ENCODE measurements at places on chromosomes 11 and 22.

- DNase-seq: no peak
Observed at GRCh38 chr11:18706330-18707243, 8.0 kb downstream of the TMEM86A start.

DNA sequence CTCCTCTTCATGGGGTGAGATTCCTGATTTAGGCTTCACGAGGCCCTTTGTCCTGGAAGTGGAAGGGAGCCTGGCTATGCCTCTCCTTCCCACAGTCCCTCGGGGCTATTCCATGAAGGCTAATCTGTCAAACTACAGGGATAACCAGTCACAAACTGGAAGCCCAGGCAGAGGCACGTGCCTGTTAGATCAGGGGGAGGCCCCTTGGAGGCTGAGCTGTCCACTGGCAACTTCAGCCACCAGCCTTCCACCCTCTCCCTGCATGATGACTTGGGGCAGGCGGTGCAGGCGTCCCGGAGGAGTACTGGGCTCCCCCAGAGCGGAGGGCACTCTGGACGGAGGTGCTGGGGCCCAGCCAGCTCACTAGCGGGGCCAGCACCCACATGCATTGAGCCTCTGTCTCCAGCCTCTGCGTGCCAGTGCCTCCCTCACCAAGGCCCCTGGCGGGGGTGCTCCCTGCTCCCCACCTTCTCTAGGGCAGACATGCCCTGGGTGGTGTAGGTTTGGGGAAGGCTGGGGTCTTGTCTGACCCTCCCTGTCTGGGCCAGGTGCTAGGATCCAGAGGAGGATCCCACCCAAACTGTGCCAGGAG, 42.9 kb downstream of the WNT11 start:
- DNase-seq: no peak

GRCh38 chr22:36985211-36985889, 33.9 kb downstream of the TST start:
- no peak for DNase-seq

DNA sequence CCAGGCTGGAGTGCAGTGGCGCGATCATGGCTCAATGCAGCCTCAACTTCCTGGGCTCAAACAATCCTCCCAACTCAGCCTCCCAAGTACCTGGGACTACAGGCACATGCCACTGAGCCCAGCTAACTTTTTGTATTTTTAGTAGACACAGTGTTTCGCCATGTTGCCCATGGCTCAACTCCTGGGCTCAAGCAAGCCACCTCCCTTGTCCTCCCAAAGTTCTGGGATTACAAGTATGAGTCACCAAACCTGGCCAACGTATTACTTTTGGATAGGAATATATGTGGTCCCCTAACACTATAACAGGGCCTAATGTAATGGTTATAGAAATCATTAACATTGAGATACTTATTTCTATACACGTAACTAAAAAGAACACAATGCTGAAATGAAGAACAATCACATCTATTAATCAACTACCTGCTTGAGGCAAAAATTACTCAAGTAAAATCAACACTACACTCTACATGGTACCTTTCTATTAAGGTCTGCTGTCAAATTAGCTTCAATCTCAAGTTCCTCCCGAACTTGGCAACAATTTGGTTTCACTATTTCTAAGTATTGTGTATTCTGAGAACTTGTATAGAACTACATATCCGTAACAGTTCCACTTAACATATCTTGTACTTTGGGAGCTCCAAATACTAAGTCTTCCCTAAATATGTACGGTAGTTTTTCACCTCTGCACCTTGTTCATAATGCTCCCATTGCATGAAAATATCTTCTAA, 124.9 kb downstream of the FCHSD2 start:
- no peak for DNase-seq

GRCh38 chr11:122995526-122995925, 13.9 kb upstream of the BSX start:
- DNase-seq: no peak

DNA sequence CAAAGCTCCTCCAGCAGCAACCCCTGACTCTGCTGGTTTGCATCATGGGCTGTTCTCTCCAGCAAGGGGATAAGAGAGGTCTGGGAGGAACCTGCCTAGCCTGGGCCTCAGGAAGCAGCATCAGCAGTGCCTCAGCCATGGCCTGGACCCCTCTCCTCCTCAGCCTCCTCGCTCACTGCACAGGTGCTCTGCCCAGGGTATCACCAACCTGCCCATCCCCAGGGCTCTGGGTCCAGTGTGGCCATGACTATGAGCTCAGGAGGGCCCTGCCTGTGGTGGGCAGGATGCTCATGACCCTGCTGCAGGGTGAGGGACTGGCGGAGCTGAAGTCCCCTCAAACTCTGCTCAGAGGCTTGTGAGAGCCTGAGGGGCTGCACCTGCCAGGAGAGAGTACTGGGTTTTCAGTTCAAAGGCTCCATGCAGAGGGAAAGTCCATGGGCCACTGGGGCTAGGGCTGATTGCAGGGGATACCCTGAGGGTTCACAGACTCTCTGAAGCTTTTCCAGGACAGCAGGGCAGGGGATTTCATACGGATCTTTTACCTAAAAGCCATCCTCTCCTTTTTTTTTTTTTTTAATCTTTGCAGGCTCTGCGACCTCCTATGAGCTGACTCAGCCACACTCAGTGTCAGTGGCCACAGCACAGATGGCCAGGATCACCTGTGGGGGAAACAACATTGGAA, 115.8 kb upstream of the IGLL5 start:
- no peak for DNase-seq

DNA sequence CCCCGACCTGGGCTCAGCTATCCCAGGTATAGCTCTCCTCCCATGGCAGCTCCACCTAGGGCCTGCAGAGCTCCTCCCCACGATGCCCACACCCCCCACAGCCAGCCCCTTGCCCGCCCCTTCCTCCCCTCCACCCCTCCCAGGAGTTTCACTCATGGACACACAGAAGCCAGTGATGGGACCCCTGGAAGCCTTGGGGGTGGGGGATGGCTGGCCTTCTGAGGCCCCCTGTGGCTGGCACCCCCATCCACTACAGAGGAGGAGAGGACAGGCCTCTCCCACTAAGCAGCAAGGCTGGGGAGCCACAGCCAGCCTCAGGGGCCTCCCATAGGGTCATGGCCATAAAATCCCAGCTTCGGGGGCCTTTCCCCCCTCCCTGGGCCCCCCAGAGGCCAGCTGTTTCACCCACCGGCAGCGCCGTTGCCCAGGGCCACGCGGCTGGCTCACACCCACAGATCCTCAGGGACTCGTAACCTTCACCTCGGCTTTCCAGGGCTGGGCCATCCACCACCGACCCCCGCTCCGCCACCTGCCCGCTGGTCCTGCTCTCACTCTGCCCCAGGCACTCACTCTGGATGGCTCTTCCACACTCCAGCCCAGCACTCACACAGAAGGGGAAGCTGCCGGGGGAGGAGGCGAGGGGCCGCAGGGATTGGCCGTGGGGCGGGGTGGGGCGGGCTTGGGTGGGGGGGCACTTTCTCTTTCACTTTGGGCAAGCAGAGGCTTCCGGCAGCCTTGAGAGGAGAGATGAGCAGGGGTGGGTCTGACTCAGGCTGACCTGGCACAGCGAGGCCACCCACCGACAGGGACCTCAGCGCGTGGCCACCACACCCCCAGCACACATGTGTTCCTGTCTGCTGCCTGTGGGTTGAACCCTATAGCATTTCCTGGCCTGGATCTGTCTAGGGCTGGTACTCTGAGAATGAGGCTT, 2.2 kb downstream of the SLC25A22 start:
- DNase-seq: peak; percentile 58

DNA sequence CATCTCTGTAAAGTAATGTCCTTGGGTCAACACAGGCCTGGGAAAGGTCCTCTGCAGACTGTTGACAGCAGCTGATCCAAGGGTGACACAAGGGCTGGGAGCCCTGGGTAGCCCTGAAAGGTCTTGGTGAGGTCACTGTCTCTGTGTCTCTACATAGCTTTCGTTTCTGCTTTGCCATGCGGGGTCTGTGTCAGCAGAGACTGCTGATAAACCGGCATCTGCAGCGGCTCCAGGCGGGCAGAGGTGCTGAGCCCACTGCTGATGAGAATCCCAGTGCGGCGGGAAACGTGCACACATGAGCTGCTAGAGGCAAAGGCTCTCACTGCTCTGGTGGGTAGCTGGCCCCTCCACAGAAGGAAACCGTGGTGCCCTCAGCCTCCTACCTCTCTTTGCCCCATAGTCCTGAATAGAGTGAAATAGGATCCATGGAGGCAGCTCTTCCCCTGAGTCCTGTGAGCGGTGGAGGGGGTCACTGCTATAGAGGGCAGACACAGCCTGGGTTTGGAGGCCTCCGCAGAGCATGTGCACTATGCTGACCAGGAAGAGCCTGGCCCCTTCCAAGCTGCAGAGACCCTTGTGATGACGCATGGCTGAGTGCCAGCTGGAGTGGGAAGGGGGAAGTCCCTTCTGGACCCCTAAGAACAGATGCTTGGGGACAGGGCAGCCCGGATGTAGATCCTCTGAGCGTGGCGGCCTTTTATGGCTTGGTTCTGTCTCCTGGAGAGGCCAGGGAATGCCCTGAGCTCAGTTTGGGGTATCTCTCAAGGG, 17.8 kb upstream of the ST3GAL4 start:
- no peak for DNase-seq

GRCh38 chr11:68773521-68774193, 22.3 kb upstream of the TESMIN start:
- no peak for DNase-seq

- DNase-seq: peak; percentile 73
Observed at GRCh38 chr22:45548991-45549761, 46.5 kb downstream of the FBLN1 start.

GRCh38 chr22:32226326-32227104, 21.6 kb upstream of the RFPL2 start:
- no peak for DNase-seq

DNA sequence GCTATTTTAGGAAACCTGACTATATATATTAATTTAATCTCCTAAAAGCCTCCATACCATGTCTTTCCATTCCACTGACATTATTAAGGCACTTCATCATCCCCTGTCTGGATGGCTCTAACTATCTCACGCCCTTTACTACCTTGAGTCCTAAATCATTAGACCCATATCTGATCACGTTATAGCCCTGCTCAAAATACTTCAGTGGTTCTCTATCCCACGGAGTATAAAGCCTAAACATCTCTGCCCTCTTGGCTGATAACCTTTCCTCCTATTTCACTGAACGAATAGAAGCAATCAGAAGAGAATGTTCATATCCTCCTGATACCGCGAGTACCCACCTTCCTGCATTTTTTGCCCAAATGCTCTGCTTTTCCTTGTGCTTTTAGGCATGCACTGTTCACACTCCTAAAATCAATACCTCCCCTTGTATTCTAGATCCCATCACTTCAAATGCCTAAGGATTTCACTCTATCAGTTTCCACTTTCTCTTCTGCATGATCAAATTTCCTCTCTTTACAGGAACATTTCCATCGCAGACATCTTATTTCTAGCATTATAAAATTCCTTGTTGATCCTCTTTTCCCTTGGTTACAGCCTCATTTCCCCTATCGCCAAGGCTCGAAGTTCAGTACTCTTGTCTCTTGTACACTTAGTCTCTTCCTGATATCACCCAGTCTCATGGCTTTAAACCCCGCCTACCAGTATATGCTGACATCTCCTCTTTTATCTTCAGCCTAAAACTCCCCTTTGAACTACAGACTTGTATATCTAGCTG, 45.0 kb upstream of the BIRC3 start:
- DNase-seq: no peak

DNA sequence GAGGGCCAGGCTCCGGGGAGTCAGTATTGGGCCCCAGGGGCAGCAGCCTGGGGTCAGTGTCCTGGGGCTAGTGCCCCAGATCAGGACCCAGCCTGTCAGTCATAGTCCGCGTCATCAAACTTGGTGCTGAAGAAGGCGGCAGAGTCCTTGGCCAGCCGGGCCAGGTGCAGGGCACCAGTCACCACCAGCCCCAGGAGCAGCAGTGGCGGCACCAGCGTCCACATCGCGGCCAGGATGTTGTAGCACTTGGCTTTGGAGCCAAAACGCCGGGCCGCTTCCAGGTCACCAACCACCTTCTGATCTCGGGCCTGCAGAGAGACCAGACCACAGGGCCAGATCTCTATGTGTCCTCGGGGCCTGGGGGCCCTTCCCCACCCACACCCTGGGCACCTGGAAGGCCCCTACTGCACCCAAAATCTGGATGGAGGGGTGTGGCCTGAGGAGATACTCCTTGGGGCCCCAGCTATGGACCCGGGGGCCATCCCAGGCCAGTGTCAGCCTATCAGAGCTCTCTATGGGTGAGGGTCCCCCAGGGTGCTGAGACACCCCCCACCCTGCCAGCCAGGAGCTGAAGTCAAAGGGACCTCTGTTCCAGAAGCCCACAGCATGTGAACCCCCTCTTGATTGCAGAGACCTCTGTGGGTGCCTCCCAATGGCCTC, 790 bp downstream of the IFITM5 start:
- no peak for DNase-seq

GRCh38 chr11:16982256-16982671, 31.9 kb downstream of the PLEKHA7 start:
- DNase-seq: no peak

- DNase-seq: no peak
Observed at GRCh38 chr11:8593935-8594909, at the start of gene STK33. Gene STK33, minus strand, starts transcription at chr11:8594228. Its CDS starts 119,323 bp downstream, at chr11:8474905.

- no peak for DNase-seq
Observed at GRCh38 chr11:3942160-3942955, 86.9 kb downstream of the STIM1 start.

- DNase-seq: no peak
Observed at GRCh38 chr11:18288911-18289310, 22.8 kb downstream of the SAA1 start.

- DNase-seq: peak; percentile 59
Observed at GRCh38 chr11:5618807-5619206, 6.0 kb upstream of the TRIM34 start.

DNA sequence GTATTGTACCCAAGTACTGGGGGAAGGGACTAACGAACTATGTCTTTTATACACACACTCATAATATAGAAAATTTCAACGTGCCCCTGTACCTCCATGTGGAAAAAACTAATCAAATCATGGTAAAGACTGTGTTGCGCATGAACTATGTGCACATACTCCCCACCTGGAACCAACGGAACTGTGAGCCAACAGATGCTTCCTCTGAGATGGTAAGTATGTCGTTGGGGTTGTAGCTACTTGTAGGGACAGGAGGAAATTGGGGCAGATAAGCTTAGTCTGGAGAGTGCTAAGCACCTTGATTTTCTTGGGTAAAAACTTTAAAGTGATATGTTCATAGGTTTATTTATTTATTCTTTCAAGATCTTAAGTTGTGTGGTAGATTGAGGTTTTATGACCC, 40.1 kb downstream of the GLYAT start:
- DNase-seq: no peak

DNA sequence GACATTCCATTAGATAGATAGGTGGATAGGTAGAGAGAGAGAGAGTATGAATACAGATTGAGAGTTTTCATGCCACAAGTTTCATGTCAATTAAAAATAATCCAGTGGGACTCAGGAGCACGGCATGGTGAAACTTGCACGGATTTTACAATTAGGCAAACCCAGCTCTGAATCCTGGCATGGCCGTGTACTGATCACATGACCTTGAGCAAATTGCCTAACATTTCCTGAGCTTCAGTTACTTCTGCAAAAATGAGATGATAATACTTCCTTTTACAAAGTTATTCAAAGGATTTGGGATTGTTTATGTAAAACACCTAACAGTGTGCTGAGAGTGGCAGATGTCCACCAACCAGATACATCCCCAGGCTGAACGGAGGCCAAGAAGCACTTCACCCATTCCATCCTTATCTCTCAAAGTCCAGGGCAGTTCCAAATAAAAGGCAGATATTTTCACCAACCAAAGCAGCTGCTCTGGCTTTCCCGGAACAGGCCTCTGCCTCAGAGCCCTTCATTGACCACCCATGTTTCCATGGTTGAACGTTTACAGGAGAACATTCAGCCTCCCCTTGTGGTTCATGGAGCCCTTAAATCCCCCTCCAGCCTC, 17.9 kb downstream of the APLNR start:
- DNase-seq: no peak
